ENCODE measurements at places on chromosomes 12 and 14.
A peak's percentile ranks its signal among the peaks of the same experiment; 100 is the strongest.

GRCh38 chr12:55043542-55043941 is 23.8 kb downstream of the NEUROD4 start:
- no peak for DNase-seq

GRCh38 chr12:118456741-118457140 is 80.4 kb downstream of the SUDS3 start:
- no peak for DNase-seq

DNA sequence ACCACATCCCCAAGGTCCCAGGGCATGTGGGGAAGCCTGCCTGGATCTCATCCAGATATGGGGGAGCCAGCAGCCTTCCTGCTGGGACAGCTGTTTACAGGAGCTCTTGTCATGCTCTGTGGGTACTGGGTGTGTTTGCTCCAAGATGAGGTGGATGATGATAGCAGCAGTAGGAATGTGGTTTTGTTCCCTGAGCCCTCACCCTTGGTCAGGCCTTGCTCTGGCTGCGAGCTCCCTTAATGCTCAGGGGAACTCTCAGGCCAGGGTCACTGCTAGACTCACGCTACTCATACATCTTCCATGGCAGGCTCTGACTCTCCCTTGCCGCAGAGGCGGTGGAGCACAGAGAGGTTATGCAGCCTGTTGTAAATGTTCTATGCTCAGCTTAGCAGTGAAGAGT is 990.3 kb downstream of the AACS start:
- DNase-seq, result no peak

DNA sequence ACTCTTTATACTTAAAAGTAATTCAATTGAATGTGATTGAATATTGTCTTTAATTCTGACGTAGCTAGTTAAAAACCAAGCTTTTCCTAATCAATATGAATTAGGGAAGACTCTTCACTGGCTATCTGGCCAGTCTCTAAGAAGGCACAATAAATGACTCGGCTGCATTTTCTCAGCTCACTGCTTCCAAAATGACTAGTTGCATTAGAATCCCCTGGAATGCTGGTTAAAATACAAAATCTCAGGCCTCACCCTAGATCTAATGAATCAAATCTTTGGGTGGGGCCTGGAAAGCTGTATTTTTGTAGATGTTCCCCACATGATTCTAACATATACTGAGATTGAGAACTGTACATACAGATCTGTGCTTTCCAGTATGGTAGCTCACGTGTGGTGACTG is 242.1 kb downstream of the CHST11 start:
- no peak for DNase-seq

DNA sequence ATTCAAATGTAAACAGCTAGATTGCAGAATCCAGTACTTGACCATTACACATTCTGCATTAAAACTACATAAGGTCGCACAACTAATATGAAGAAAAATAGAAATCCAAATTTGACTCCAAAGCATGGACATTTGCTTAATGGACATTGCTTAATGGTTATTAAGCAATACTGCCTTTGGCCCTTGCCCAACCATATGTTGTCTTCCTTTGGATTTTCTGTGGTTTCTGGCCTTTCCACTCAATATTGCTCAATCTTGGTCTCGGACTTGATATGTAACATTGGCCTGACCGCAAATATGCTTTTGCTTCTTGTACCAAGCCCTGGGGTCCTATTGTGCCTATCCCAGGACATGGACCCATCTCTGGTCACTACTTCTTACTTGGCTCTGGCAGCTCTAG is 67.2 kb downstream of the PTPRR start:
- no peak for DNase-seq

GRCh38 chr12:63894132-63894531 is 49.6 kb downstream of the SRGAP1 start:
- no peak for DNase-seq

DNA sequence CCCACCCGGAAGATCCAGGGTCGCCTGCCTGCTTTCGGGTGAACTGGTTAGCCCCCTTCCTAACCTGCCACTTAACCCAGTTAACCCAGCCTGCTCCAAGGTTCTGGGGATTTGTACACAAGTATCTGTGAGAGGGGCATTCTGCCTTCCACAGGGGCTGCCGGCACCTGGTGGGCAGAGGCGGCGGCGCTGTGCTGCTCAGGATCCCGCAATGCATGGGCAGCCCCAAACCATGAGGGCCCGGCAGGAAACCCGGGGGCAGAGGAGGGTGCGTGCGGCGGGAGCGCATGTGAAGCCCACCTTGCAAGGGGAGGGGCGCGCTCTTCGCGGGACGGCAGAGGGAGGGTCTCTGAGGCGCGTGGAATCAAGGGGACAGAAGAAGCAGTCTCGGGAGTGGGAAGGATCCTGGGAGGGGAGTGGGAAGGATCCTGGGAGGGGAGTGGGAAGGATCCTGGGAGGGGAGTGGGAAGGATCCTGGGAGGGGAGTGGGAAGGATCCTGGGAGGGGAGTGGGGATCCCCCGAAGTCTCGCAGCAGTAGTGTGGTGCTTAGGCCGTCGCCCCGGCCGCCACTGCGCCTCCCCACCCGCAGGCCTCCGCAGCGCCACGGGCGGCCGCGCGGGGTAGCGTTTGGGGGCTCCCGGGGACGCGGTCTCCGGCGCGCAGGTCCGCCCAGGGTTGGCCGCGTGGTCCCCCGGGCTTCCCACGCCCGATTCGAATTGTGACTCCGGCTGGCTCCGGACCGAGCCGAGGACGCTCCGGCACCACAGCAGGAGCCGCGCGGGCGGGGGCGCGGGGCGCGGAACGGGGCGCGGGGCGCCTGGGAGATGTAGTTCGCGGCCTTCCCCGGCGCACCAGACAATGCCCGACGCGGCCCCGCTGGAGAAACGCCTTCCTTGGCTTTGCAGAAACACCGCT is 4.9 kb upstream of the MTA1 start:
- DNase-seq, result peak; percentile 27

- DNase-seq, result no peak
Observed at GRCh38 chr12:105256921-105257320, 20.9 kb upstream of the APPL2 start.

DNA sequence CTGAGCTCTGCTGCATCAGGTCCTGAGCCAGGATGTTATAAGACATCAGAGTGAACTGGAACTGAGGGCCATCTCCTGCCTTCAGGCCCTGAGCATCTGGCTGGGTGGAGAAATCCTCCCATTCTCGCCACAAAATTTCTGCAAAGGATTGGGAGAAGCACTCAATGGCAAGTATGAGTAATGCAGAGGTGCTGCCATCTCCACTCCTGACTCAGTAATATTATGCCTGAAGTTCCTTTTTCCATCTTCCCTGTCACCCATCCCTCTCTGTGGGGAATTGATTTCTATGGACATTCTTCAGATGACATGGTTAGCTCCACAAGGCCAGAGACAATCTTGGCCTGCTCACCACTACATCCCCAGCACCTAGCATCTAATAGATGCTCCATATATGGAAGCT is 4.7 kb downstream of the ANGEL1 start:
- DNase-seq, result no peak

DNA sequence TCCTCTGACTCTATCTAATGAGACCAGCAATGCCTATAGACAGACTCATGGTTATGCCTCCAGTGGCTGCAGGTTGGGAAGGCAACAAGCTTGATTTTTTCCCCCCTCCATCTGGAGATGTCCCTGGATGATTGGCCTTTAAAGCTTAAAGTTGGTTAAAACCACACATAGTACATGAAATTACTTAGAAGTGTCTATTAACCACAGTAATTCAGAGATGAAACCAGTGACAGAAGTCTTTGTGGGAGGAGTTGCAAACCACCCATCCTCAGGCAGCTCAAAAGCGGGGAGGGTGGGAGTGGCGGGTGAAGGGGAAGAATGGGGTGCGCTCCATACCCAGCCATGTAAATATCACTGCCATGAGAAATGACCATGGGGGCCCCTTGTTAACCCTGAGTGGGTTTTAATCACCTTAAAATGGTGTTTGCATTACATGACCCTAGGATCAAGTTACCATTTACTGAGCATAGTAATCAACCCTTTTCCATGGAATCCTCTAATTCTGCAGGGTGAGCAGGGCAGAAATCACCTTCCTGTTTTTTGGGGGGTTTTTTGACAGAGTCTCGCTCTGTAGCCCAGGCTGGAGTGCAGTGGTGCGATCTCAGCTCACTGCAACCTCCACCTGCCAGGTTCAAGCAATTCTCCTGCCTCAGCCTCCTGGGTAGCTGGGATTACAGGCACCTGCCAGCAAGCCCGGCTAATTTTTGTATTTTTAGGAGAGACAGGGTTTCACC is 133.5 kb downstream of the FOXN3 start:
- no peak for DNase-seq

DNA sequence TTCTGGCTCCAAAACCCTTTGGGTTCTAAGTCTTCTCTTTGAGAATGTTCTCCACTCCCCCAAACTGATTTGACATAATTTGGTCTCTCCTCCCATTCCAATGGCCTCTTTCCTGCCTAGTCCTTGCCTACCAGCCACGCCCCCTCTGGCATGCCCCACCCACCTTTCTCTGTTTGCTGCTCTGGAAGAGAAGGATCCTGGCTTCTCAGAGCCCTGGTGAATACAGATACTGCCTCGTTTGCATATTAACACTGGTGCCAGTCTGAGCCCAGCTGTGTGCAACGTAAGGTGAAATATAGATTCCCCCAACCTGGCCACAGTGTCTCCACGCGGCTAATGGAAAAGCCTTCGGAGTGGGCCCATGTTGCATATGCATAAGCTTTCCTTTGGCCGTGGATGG is 79.7 kb downstream of the PAPOLA start:
- no peak for DNase-seq

DNA sequence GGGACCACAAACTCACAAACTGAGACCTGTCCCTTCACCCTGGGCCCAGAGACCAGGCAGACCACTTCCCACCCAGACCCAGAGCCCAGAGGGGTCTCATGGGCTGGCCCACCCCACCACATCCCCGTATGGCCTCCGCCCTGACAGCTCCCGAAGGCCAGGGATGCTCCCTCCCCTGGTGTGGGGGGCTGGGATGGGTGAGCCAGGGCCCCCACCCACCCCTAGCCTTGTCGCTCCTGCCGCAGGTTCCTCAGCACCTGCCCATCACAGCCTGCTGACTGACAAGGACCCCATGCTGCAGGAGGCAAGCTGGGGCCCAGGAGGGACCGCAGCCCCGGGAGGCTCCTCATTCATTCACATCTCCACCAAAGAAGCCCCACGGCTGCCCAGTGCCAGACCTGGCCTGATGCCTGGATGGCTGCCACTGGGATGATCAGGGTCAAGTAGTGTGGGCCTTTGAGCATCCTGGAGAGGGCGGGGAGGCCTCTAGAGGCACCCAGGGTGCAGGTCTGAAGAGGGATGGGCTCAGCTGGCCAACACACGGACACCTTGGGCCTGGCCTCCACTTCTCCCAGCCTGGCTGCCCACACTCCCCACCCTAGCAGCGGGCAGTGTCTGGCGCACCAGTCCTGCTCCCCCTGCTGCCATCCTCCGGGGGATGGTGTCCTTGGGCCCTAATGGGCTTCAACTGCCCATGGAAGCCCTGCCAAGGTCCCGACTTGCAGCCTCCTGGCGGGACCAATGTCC is 24.7 kb upstream of the GPR132 start:
- DNase-seq, result no peak

DNA sequence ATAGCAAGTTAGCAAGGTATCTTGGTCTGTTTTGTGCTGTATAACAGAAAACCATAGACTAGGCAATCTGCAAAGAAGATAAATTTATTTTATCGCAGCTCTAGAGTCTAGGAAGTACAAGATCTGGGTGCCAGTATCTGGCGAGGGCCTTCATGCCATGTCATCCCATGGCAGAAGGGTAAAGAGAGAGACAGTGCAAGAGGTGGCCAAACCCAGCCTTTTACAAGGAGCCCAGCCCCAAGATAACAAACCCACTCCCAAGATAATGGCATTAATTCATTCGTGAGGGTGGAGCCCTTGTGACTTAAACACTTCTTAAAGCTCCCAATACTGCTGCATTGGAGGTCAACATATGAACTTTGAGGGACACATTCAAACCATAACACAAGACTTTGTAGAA is 16.9 kb downstream of the RPS29 start:
- DNase-seq, result no peak

DNA sequence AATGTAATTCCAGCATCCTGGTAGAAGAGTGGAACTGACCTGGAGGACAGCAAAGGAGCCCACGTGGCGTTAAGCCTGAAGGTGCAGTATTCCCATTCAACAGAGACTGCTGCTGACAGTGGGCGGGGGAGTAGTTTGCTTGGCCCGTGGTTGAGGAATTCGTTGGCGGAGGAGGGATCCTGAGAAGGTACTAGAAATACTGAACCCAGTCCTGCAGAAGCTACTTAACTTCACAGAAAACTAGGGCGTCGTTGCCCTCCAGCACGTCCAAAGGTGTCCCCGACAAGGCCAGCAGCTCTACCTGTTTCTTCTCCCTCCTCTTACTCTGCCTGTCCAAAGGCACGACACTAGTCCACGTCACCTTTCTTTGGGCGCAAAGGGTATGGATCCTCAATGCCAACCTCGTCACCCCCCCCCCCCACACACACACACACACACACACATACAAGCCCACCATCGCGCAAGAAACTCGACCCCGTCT is 303 bp downstream of the PUS7L start:
- no peak for DNase-seq

GRCh38 chr14:72921396-72921795 is 4.9 kb upstream of the DCAF4 start:
- DNase-seq, result no peak

DNA sequence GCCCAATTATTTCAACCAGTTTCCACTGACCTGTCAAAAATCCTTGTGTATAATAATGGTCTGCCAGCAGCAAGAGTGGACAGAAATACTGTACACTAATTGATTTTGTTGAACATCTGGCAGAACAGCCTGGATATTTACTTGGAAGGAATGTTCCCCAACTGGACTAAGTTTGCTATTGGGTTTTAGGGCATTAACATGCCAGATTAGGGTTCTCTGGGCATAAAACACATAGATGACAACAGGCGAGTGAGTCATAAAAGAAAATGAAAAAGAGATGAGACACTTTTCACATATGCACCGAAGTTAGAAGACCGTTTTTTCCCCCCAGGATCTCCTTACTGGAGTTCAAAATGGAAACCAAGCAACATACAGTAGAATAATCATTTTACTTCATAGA is 236.3 kb upstream of the NAV3 start:
- no peak for DNase-seq

GRCh38 chr12:2226641-2227040 is 173.9 kb downstream of the CACNA1C start:
- no peak for DNase-seq

GRCh38 chr14:51368721-51369163 is 128.7 kb downstream of the TMX1 start:
- no peak for DNase-seq

- no peak for DNase-seq
Observed at GRCh38 chr14:37591311-37591940, 3.6 kb downstream of the FOXA1 start.

DNA sequence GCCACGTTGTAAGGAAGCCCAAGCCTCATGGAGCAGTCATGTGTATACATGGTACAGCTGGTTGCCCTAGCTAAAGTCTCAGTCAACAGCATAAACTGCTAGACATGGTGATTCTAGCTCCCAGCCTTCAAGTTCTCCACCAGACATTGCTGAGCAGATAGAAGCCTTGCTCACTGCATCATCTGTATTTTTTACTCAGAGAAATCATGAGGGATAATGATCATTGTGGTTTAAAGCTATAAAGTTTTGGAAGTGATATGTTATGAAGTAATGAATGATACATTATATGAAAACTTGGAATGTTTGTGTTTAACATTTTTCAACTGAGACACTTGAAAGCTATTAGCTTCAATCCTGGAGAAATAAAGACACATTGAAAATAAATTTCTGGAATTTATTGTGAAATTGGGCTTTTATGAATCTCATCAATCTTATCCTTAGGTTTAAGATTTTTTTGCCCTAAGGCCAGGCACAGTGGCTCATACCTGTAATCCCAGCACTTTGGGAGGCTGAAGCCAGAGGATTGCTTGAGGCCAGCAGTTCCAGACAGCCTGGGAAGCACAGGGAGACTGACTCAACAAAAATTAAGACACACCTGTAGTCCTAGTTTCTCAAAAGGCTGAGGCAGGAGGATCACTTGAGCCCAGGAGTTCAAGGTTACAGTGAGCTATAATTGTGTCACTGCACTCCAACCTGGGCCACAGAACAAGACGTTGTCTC is 5.6 kb upstream of the NFATC4 start:
- no peak for DNase-seq
